Activated T-helper 1 cell treated with anti-CD3 and anti-CD28 coated beads, Interleukin-12 subunit alpha, Interleukin-12 subunit beta, Interleukin-2, Interleukin-4 antibody, amounts not matched to agents 30 ng/mL and 10 ng/mL and 1 ng/mL, durations not matched to agents 14 hours and 24 hours and 36 hours (primary cell): ENCODE measurements at places on chromosomes 11 and 22. TPM values are rescaled to one million over a fixed set of nuclear protein-coding genes. Genes with fewer than 3 reads are reported as not detected.
A peak's percentile ranks its signal among the peaks of the same experiment; 100 is the strongest.

DNA sequence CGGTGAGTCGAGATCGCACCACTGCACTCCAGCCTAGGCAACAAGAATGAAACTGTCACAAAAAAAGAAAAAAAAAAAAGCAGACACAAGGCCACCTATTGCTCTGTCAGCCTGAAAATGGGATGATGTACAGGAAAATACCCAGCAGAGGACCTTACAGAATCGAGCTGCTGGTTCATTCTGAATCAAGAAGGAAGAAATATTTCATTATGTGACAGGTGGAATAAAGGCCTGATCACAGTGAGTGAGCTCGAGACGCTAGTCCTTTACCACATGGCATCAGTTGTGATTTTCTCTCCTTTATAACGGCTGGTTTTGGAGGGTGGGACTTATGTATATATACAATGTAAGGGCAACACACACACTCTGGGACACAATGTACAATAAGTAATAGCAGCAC is 340.0 kb downstream of the LARGE1 start:
- no peak for DNase-seq

- peak; percentile 31 for DNase-seq
Observed at GRCh38 chr11:48028914-48029680, 48.7 kb downstream of the PTPRJ start.

GRCh38 chr11:125070699-125071254 is 7.7 kb downstream of the SLC37A2 start:
- DNase-seq: no peak

Gene SSRP1
- total RNA-seq: 235 and 239 TPM in 2 replicates

Gene C11orf97
- not detected in 2 replicates for total RNA-seq

DNA sequence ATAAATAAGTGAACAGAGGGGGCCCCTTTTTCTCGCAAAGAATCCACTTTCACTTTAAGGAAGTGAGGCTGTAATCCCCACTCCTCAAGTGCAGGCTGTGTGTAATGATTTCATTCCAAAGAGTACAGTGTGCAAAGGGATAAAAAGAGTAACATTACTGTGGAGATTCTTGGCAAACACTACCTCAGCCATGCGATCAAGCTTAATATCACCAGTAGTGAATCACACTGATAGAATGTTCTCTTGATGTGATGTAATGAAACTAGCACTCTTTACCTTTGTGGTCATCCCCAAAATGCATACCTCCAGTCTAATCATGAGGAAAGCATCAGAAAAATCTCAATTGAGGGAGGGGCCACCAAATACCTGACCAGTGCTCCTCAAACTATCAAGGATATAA is 246.1 kb upstream of the CHORDC1 start:
- DNase-seq: no peak
